Osteocyte (in vitro differentiated cells): ENCODE measurements at places on chromosomes 16 and 17. TPM values are rescaled to one million over a fixed set of nuclear protein-coding genes. Genes with fewer than 3 reads are reported as not detected.

MYO15A gene
- 0.21 and 0.37 TPM in 2 replicates for total RNA-seq

- H3K27me3 ChIP-seq = no peaks in the 10 kb centered on the region
- H3K36me3 ChIP-seq = no peaks in the 10 kb centered on the region
- peak overlapping the region; percentile 45 for H3K27ac ChIP-seq
- peaks cover 22% of the 10 kb centered on the region for H3K4me1 ChIP-seq
- peak overlapping the region; percentile 20 for H3K4me3 ChIP-seq
- no peak for DNase-seq
Observed at GRCh38 chr16:47732523-47733111, 271.5 kb downstream of the PHKB start.

CKLF gene
- total RNA-seq = 41.5 and 42.5 TPM in 2 replicates

DNA sequence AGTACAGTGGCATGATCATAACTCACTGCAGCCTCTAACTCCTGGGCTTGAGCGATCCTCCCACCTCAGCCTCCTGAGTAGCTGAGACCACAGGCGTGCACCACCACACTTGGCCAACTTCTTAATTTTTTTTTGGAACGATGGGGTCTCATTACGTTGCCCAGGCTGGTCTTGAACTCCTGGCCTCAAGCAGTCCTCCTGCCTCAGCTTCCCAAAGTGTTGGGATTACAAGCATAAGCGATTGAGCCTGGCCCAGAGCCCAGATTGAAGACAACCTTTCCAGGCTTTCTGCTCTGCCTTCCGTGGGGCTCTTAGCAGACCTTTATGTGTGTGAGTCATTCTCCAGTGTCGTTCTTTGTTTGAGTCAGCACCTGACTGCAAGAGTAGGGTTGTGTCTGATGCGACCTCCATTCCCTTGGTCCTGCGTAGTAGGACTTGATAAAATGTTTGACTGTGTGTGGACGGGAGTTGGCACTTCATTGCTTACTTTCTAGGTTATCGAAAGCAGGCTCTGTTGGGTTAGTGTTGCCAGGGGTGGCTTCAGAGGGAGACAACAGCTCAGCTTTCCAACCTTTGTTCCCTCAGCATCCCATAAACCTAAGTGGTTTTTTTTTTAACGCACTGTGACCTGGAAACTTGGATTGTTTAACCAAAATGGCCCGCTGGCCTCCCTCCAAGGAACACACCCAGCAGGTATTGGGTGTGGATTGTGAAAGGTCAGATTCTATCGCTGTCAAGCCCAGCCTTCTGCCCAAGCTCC, 26.4 kb downstream of the EEF2K start:
- H3K27me3 ChIP-seq = no peaks in the 10 kb centered on the region
- DNase-seq = no peak
- no peak overlapping the region for H3K4me3 ChIP-seq
- peak overlapping the region; percentile 34 for H3K27ac ChIP-seq
- peaks cover 8% of the 10 kb centered on the region for H3K36me3 ChIP-seq

KRT36 gene
- not detected in 2 replicates for total RNA-seq

DNA sequence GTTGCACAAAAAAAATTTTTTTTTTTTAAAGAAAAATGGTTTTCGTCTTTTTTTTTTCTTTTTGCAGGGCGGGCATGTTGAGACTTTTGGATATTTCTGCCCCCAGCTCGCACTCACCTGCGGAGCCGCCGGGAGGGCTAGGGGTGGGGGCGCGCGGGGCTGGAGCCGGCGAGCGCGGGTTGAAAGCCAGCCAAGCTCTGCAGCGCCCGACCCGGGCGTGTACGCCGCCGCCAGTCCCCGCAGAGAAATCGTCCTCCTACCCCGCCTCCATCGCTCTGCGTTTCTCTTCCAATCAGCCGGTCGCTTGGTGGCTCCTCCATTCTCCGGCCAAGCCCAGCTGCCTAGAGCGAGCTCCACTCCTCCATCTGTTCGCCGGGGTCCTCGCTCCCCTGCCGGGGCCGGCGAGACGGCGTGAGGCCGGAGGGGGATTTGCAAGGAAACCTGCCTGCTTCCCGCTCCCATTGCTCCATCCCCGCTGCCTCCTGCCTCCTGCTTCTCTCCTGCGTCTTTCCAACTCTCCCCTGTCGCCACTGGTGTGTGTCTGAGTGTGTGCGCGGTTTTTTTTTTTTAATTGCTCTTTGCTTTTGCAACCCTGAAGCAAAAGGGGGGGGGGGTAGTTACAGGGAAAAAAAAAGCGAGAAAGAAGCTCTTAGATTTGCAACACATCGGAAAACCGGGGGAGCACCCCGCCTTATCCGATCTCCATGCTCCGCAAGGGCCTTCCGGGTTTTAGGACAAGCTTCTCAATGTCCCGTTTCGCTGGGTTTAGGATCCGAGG, 1.8 kb upstream of the UBTF start:
- peak overlapping the region; percentile 88 for H3K4me3 ChIP-seq

DNA sequence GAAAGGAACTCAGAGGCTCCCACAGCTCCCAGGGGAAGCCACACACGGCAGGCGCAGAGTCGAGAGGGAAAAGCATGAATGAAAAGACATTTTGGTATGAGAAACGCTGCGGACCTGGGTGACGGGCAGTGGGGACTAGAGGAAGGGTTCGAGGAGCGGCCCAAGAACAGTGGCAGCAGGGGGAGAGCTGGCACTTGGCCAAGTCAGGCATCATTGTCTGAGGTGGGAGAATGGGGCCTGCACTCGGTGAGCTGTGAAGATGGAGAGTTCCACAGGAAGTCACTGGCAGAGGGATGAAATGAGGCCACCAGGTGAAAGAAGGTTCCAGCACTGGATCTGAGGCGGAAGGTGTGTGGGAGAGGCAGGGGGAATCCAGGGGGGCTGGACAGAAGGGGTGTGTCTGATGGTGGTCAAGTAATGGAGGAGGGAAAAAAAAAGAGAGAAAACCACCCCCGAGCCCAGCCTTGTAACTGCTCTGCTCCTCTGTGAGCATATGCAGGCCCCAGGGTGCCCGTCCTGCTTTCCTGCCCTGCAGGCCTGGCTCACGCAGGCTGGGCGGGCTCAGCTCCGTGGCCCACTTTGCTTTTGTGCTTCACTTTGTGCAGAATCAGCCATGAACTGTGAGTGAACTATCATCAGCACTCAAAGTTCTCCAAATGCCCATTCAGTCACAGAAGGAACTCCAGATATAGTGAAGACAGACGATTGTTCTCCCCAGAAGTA, 31.8 kb downstream of the TMEM204 start:
- no peaks in the 10 kb centered on the region for H3K27me3 ChIP-seq
- peaks cover 16% of the 10 kb centered on the region for H3K36me3 ChIP-seq

- no peaks in the 10 kb centered on the region for H3K36me3 ChIP-seq
- H3K27me3 ChIP-seq = peaks cover 3% of the 10 kb centered on the region
- DNase-seq = no peak
- H3K4me1 ChIP-seq = no peaks in the 10 kb centered on the region
Observed at GRCh38 chr16:1042866-1043265, 29.7 kb upstream of the SSTR5 start.

PHKB gene
- 61.2 and 64.3 TPM in 2 replicates for total RNA-seq

- peak overlapping the region; percentile 98 for H3K4me3 ChIP-seq
- peaks cover 7% of the 10 kb centered on the region for H3K36me3 ChIP-seq
- H3K4me1 ChIP-seq = peaks cover 52% of the 10 kb centered on the region
- peak overlapping the region; percentile 90 for H3K27ac ChIP-seq
- DNase-seq = peak; percentile 83
Observed at GRCh38 chr17:14301279-14302090, 604 bp downstream of the HS3ST3B1 start.
